NAMALWA (cell line): ENCODE measurements at places on chromosomes 1 and 21.

- no peak for DNase-seq
Observed at GRCh38 chr1:42783092-42783491, 1.7 kb upstream of the TMEM269 start.

DNA sequence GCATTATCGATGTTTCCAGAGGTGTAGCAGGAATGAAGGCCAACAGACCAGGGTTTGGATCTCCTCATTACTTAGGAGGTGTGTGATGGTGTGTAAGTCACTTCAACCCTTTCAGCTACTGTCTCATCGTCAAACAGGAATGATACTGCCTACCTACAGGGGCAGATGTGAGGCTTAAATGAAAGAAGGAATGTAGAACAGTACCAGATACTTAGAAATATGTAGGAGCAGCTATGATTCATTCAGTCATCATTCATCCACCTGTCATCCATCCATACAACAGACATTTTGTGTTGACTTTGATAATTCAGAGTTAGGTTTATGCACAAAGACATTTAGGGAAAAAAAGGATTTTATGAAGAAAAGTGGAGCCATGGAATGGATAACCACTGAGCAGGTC lies 486.9 kb upstream of the DAB1 start:
- no peak for DNase-seq

GRCh38 chr1:36691374-36691773 lies 208.7 kb upstream of the CSF3R start:
- no peak for DNase-seq

- DNase-seq = no peak
Observed at GRCh38 chr1:200346700-200347099, 63.1 kb downstream of the ZNF281 start.

DNA sequence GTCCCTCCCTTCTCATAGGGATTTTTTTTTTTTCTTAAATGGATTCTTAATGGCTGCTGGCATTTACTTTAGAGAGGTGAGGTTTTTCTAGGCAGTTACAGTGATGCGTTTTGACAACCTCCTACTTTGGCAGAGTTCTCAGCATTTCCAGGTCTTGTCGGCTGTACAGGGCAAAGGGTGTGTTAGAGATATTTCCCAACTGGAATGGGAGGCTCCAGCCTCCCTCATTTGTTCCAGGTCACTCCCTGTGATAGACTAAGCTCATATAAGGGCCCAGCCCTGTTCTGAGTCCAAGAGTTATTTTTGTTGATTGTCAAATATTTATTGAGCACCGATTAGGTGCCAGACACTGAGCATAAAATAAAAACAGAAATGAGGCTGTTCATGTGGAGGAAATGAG lies 7.6 kb upstream of the XKR8 start:
- no peak for DNase-seq

GRCh38 chr1:202750761-202751160 lies 40.5 kb upstream of the SYT2 start:
- peak; percentile 12 for DNase-seq

DNA sequence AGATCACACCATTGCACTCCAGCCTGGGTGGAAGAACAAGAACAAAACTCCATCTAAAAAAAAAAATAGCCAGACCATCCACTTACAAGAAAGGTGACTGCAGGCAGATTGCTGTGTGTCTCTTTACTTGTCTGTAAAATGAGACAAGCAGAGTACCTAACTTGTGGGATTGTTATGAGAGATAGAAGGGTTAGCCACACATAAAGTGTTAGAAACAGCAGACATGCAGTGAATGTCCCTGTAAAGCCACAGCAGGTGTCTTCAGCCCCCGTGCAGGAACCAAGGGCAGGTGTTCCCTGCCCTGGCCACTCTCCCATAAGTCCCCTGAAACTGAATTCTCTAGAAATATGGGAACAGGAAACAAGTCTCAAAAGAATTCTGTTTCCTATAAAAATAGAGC lies 40.8 kb upstream of the EFHD2 start:
- DNase-seq = no peak

DNA sequence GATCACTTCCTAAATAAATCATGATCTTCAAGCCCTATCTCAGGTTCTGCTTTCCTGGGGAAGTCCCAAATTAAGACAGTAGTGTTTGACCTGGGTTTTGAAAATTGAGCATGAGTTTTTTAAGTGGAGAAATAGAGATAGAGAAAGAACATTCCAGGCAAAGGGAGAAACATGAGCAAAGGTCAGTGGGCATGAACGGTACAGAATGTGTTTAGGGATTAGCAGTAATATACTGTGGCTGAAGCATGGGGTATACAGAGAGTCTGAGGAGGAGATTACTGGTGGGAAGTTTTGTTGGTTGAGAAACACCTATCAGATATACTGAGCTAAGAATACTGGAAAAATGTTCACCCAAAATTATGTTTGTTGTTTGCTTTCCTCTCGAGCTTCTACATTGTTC lies 15.2 kb upstream of the MYSM1 start:
- DNase-seq = no peak

DNA sequence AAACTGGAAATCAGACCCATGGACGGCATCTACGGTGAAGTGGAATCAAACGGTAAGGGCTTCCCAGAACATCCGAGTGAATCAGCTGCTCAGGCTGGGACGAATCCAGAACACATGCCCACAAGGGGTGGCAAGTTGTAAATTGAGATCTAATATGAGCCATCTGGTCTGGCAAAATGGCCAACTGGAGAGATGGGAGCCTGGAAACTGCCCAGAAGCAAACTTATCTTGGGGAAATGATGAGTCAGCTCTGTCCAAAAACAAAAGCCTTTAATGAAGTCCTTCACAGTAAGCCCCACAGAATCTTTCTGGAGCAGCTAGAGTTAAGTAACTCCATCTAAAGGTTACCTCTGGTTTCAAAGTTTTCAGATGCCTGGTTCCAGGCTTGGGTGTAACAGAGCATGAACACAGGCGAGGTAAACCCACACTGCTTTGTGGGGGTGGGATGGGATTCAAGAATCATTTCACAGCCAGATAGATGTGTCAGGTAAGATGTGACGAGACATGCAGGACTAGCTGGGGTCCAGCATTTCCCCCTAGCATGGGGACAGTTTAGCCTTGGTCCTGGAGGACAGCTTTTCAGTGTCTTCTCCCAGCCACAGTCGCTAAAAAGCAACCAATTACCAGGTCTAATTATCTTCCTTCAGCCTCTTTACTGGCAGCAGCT lies 10.5 kb upstream of the SRP9 start:
- DNase-seq = peak; percentile 37

- DNase-seq = no peak
Observed at GRCh38 chr1:60889709-60890108, 192.7 kb upstream of the NFIA start.

DNA sequence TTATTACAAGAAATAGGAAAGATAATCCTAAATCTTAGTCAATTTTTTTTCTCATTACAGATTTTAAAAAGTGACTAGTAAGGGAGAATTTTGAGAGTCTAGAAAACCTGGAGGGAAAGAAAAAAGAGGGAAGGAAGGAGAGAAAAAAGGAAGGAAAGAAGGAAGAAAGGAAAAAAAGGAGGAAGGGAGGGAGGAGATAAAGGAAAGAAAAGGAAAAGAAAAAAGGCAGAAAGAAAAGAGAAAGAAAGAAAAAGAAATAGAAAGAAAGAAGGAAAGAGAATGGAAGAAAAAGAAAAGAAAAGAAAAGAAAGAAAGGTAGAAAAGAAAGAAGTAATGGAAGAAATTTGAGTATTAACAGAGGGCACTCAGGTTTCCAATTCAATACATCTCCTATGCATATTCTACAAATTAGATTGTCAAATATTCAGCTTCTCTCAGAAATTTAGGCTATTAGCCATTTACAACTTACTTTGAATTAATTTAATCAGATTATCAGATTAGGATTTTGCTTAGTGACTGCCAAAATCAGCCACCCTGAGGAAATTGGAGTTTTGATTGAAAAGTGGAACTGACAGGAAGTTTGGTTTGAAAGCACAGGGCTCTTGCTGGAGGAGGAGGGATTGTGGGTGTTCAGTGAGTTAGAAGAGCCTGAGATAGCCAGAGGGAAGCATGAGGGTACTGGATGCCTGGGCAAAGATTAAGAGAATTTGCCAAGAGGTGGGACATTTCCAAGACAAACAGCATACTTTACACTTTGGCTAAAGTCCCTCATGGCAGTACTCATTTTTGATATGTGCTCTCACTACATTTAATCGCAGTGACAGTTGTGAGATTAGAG lies 677.8 kb downstream of the USP25 start:
- DNase-seq = no peak

- DNase-seq = no peak
Observed at GRCh38 chr21:38241029-38241740, 15.6 kb upstream of the KCNJ15 start.

DNA sequence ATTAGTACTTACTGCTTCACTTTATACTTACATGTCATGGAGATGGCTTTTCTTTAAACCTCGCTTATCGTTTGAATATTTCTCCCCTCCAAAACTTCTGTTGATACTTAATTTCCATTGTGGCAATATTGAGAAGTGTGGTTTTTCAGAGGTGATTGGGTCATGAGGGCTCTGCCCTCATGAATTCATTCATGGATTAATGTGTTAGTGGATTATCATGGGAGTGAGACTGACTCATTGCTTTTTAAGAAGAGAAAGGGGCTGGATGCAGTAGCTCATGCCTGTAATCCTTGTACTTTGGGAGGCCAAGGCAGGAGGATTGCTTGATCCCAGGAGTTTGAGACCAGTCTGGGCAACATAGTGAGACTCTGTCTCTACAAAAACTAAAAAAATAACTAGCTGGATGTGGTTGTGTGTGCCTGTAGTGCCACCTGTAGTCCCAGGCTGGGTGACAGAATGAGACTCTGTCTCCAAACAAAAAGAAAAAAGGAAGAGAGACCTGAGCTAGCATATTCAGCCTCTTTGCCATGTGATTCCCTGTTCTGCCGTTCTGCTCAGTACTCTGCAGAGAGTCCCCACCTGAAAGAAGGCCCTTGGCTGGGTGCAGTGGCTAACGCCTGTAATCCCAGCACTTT lies 30.2 kb downstream of the RABGAP1L start:
- no peak for DNase-seq

- DNase-seq = no peak
Observed at GRCh38 chr1:180947499-180947885, 34.8 kb downstream of the KIAA1614 start.

GRCh38 chr21:41530366-41530765 lies 22.4 kb upstream of the TMPRSS2 start:
- no peak for DNase-seq

DNA sequence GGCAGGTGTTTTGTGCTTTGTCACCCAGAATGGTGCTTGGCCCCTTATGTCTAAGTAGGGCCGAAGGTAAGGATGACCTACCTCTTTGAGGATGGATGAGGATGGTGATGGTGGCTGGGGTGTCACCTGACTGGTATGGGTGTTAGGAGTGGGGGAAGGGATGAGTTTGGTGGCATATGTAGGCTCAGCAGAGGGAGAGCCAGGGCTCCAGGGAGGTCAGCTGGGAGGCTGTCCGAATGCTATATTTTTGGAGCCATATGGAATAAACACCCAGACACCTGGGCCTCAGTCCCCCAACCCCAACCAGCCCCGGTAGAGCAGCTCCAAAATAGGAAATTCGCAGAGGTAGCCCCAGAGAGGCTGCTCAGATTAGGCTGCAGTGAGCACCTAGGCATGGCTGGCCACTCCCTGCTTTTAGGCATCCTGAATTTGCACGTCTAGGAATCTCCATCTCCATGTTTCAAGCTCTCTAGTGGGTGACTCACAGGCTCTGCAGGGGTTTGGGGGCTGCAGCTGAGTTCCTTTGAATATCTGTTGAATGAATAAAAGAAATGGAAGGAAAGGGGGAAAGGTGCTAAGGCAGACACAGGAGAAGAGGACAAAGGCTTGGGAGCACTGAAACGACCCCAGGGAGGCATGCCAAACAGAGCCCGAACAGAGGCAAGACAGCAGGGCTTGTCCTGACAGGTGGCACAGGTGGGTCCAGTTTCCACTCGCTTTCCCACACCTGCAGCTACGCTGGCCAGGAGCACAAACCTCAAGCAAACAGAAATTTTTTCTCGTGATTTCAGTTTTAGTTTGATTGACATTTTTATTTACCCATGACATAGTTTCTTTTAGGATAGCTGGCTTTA lies 135.3 kb upstream of the EDN2 start:
- no peak for DNase-seq

DNA sequence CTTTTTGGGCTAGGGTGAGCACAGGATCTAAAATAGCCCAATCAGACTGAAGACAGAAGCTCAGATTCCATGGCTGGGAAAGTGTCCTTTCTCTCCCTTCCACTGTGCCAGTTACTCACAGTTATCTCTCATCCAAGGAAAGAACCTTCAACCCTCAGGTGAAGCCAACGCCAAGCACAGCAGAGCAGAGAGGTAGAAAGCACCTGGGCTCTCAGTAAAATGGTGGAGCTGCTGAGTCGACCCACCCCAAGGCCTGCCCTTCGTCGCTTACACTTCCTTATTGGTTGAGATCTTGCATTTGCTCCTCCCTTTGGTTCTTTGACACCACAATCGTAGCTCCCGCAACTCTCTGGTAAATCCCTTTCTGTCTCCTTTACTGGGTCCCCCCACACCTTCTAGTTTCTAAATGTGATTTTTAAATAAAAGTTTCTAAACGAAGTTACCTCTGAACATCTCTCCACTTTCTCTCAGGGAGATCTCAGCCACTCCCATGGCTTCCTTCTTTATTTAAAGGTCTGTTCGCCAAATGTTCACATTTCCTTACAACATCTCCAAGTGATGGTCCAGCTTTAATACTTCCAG lies 27.5 kb upstream of the SLC30A1 start:
- peak; percentile 63 for DNase-seq

- no peak for DNase-seq
Observed at GRCh38 chr1:200179126-200179780, 151.7 kb downstream of the NR5A2 start.

GRCh38 chr1:173527151-173527826 lies 50.2 kb downstream of the PRDX6 start:
- no peak for DNase-seq

DNA sequence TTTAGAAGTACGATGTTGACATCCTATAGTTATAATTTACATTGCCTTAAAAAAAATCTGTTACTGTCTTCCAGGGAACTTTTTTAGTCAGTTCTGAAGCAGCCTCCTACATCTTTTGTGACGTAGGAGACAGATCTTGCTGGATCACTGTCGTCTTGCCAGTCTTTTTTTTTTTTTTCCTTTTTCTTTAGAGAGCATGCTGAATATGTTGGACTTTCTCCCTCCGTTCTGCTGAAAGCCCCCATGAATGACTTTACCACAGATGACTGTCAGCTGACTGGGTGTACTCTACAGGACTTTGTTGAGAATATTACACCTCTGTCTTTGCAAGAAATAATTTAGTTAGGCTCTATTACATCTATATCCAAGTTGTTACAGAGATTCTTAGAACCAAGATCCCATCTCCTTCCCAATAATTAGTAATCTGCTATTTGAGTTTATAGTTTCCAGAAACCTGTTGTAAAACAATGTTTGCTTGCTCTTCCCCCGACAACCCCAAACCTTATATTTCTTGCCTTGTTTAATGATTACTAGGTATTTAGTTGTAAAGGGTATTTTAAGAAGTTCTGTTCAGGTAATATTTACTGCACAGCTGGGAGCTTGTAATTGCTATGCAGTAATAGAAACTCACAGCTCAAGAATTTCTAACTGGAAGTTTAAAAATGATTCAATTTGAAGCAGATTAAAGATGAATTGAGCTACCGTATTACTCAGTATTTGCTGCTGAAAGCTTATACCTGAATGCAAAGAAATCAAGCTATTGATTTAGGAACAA lies 61.8 kb downstream of the RASAL2 start:
- no peak for DNase-seq
